ENCODE measurements at places on chromosomes 13 and 19.

DNA sequence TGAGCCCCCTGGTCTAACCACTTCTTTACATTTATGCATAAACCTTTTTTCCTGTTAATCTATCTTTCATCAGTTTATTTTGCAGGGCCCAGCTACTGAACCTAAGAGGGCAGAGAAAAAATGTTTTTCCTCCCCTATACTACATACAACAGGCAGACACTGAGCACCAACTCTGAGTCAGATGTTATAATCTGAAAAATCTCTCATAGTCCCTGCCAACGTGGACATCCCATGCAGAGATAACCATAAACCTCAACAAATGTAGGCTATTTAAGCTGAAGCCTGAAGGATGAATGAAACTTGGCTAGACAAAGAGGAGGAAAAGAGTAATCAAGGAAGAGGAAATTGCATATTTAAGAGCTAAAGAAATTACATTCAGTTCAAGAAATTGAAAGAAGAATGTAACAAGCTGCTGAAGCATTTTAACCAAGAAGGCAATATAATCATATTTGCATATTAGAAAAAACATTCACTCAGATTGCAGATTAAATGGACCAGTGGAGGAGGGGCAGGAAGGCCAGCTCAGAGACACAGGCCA, 2.6 kb downstream of the NEK3 start:
- no peak for DNase-seq

GRCh38 chr19:39913682-39914333, 20.6 kb downstream of the FCGBP start:
- no peak for DNase-seq

DNA sequence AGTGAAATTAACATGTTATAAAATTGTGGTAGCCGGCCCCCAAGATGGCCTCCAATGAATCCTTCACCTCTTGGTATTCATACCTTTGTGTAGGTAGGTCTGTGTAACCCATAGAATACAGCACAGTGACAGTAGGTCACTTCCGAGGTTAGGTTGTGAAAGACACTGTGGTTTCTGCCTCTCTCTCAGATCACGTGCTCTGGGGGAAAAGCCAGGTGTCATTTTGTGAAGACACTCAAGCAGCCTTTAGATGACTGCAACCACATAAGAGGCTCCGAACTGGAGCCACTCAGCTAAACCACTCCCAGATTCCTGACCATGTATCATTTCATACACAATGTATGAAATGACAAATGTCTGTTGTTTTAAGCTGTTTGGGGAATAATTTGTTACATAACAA, 9.8 kb upstream of the USPL1 start:
- no peak for DNase-seq

DNA sequence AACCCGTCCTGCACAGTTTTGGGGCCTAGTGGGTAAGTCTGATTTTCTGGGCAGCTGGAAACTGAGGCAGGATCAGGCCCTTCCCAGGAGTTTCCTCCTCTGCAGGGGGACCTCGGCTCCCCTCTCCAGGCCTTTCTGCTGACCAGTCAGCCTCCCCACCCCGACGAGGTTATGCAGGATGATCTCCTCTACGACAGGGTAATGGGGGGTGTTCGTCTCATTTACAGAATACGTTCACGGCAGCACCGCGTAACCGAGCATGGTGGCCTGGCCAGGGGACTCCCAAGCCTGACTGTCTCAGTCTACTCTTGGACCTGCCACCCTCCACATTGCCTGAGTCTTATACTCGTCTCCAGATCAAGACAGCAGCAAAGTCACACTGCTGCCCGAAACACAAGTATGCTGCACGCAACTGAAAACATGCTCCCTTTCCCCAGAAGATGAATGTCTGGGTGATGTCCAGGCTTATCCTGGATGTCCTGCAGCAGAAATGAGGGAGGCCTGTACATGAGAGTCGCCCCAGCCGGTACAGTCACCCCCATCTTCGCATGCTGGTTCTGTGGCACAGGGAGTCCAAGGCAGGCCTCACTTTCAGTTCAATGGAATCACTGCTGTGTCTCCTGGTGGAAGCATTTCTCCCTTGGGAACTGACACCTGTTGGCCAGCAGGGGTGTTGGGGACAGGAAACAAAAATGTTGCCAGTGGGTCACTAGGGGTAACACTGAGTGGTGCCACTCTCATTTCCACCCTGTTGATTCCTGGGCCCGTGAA, 120.8 kb downstream of the SOX1 start:
- no peak for DNase-seq

GRCh38 chr13:30750036-30750435, 14.7 kb downstream of the ALOX5AP start:
- DNase-seq = no peak

GRCh38 chr19:29303069-29303718, 90.2 kb upstream of the UQCRFS1 start:
- no peak for DNase-seq

GRCh38 chr13:21324803-21325202, 134.3 kb downstream of the ZDHHC20 start:
- no peak for DNase-seq

DNA sequence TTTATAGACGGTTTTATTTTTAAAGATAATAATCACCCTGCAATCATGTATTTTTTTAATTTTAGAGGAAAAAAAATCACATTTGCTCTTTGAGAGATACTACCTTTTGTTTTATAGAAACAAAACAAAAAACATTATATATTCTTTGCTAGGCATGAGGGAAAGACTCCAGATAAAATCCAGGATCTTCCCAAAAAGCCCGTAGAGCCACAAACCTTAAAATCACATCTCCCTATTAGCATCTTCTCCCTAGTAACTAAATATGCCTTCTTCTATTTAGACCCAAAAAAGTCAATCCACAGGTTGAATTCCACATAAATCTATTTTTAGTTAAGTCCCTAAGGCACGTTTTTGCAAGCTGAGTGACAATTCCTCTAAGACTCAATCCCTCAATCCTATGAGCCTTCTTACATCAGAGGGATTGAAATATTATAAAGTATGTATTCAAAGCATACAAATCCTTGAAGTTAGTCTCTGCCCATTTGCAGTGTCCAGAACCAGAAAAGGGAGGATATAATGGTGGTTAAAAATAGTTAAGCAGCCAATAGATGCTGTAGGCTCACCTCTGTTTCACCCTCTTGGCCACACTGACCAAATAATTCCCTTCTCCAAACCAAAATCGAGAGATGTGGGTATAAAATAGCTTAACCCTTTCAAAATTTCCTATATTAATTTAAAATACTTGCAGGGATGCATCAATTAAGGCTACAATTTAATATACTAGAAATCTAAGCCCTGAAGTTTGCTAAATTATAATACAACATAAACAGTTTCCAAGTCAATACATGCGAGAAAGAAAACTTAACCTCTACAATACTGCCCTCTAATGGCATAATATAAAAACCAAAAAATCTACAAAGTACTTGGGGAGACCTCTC, 64.0 kb downstream of the SERP2 start:
- no peak for DNase-seq

GRCh38 chr19:48121909-48122371, 11.3 kb upstream of the PLA2G4C start:
- no peak for DNase-seq

GRCh38 chr13:73667756-73668155, 466.4 kb downstream of the KLF12 start:
- no peak for DNase-seq

GRCh38 chr13:39134574-39134973, 96.3 kb downstream of the NHLRC3 start:
- DNase-seq = no peak

GRCh38 chr19:1317274-1318003, 31.8 kb downstream of the EFNA2 start:
- no peak for DNase-seq

GRCh38 chr19:19751846-19752245, 18.9 kb upstream of the ZNF14 start:
- DNase-seq = peak; percentile 25

- peak; percentile 65 for DNase-seq
These were observed 1505.1 kb upstream of the SLC10A2 start for GRCh38 chr13:104571161-104571892.

DNA sequence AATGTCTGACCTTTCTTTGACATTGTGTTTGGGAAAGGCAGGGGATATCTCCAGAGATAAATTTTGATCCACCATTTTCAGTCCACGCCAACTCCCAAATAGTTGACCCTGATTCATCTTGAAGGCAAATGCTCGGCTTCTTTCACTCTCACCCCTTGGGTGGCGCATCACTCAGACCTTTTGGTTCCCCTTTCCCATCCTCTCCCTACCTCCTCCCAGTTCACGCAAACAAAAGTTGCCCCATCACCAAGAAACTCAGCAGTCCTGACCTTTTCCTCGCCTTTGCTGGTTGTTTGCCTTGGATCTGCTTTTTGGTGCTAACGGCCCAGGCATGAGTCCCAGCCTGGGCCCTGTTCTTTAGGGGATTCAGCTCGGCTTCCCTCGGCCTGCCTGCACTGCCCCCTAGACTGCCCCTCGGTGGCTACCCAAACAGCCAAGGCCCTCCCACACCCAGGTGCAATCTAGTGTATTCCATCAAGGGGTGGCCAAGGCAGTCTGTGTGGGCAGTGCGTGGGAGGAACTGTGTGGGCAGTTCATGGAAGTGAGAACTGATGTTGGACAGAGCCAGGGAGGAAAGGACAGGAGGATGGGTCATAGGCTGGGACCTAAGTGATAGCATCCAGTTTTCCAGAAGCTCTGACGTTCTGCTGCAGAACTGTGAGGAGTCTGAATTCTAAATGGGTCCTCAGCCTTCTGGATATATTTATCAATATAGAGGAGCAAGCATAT, 255.7 kb downstream of the DLEU7 start:
- DNase-seq = no peak

- peak; percentile 35 for DNase-seq
These were observed 4.0 kb downstream of the COL5A3 start for GRCh38 chr19:10006335-10006708.

- DNase-seq = no peak
These were observed 24.4 kb downstream of the PPP2R1A start for GRCh38 chr19:52214241-52214640.

- no peak for DNase-seq
These were observed 475.7 kb downstream of the UQCRFS1 start for GRCh38 chr19:28737021-28737895.

DNA sequence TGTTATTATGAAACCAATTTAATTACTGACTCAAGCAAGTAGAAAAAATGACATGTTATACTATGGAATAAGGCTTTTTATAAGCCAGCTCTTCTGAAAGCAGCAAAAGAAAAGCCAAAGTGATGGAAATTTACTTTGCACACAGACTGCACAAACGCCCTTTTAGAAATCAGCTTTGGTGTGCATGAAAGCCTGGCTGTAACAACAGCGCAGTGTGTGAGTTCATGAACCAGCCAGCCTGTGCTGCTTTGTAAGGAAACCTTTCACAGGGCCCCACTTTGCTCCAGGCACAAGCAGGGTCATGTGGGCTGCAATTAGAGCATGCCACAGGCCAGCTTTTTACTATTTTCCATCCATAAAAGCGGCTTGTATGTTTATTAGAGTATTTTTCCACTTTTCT, 13.6 kb upstream of the IFT88 start:
- no peak for DNase-seq

GRCh38 chr19:19578252-19578651, 40.2 kb downstream of the CILP2 start:
- no peak for DNase-seq

GRCh38 chr19:44740351-44740824, 8.1 kb upstream of the BCL3 start:
- DNase-seq = peak; percentile 8

GRCh38 chr13:48436661-48437288, 23.9 kb upstream of the LPAR6 start:
- DNase-seq = no peak

DNA sequence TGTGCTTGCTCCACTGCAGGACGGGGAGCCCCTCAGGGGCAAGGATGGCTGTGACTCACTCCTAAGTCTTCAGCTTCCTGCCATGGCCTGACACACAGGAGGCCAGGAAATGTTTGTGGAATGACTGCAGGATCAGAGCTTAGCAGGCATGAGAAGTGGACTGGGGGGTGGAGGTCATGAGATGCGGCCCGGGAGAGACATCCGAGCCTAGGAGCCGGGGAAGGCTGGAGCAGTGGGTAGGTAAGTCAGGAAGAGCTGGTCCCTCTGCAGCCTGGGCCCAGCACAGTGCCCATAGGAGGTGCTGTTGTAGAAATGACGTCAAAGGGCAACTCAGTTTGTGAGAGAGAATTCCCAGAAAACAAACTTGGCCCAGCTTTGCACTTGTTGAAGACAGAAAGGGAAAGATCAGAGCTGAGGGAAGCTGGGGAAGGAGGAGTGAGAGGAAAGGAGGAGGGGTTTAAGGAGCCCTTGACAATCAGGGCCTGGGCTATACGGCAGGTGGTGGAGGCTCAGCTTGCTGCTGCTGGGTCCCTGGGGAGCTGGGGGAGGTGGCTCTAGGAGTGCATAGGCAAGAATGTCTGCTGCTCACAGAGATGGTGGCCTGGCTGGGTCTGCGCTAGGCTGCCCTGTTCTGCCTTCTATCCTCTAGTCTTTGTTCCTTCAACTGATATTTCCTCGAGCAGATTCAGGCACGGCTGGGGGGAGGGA, 18.5 kb downstream of the POU2F2 start:
- DNase-seq = peak; percentile 91

DNA sequence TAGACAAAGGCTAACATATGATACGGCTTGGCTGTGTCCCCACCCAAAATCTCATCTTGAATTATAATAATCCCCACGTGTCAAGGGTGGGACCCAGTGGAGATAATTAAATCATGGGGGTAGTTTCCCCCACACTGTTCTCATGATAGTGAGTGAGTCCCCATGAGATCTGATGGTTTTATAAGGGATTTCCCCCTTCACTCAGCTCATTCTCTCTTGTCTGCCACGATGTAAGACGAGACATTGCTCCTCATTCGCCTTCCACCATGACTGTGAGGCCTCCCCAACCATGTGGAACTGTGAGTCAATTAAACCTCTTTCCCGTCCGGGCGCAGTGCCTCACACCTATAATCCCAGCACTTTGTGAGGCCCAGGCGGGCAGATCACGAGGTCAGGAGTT, 143.5 kb downstream of the RXFP2 start:
- DNase-seq = no peak

- DNase-seq = no peak
These were observed 20.0 kb downstream of the PNMA8A start for GRCh38 chr19:46451352-46451751.

- DNase-seq = peak; percentile 56
These were observed at the start of gene CYP2S1 for GRCh38 chr19:41192574-41193429. CYP2S1 (plus strand) TSS chr19:41193219; CDS start chr19:41193265, 46 bp downstream.

GRCh38 chr19:51201712-51202111, 23.2 kb upstream of the CD33 start:
- no peak for DNase-seq

DNA sequence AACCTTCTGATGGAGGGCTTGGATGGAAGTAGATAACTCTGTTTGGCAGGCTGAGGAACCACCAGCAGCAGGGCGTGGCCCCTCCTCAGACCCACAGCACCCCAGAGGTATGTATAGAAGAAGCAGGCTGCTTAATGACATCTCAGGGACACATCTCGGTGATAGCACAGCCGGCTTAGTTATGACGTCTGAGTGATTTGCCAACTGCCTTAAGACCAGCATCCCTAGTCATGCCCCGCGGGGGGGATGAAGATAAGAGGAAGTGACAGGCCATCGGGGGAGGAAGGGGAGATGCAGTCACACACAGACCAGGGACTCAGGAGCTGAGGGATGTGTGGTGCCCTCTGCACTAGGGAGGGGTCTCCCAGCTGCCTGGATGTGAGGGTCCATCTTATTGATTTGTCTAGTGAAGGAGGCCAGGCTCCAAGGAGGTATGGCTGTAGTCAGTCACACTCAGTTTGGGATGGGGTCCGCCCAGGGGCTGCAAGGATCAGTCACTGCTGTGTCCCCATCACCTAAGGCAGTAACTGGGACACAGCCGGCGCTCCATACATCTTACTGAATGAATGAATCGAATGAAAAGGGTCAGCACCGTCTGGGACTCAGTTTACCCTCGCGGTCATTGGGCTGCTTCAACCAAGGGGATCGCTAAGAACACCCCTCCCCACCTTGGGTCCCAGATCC, 19.2 kb upstream of the ERCC1 start:
- no peak for DNase-seq
